ENCODE measurements at places on chromosomes 12 and 14.

DNA sequence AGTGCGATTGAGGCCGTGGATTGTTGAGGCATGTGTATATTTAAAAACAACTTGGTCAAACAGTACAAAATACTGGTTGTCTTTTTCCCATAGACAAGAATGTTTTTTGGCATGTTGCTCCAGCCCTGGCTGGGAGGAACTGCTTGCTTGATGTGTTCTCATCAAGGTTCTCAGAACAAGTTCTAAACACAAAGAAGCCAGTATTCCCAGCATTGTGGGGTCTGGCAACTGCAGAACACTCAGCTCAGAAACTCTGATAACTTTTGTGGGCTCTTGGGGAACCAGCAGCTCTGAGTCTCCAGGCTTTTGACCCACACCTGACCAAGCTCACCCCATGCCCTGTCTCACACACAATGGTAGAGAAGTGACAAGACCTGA is 27.1 kb upstream of the DICER1 start:
- no peak for DNase-seq

DNA sequence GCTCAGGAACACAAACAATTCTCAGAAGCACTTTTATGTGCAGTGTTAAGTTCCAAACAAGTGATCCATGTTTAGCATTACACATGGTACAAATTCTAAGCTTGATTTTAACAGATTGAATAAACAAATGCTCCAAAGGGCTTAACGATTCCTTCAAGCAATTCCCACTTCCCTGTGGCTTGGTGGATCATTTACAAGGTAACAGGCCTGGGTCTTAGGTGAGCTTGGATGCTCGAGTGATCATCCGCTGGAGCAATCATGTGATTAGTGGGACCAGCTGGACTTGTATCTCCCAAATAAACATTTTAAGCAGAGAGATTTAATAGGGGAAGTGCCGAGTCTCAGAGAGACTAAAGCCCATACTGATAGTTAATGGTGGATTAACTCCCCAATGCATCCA is 70.7 kb downstream of the CALM1 start:
- no peak for DNase-seq

DNA sequence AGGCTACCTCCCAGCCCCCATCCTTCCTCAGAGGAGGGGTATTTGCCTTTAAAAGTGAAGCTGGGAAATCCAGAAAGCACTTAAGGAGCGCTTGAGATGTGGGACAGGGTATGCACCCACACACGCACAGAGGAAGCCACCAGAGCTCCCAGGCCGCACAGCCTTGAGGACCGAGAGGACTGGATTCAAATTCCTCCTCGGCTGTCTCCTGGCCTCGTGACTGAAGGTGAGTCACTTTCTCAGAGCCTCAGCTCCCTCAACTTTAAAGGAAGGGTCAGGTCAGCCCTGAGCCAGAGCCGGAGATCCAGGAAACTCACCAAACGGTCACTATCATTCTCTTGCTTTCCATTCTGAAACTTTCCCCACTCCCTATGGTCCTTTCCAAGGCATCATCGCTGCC is 37.6 kb downstream of the BCL11B start:
- no peak for DNase-seq

DNA sequence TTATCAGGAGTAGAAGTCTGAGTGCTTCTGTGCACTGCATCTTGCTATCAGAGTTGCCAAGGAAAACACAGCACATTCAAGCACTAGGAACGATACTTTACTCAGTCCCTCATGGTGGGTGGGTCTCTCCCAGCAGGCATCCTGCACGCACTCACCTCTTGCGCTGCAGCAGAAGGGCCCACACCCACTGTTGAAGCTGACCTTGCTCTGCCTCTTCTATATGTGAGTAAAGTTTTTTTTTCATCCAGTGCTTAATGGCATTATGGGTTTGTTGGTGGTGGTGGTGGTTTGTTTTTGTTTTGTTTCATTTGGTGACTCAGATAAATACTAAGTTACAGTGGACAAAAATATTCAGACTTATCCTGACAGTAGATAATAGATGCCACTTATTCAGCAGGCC is 348.5 kb downstream of the EGLN3 start:
- no peak for DNase-seq

DNA sequence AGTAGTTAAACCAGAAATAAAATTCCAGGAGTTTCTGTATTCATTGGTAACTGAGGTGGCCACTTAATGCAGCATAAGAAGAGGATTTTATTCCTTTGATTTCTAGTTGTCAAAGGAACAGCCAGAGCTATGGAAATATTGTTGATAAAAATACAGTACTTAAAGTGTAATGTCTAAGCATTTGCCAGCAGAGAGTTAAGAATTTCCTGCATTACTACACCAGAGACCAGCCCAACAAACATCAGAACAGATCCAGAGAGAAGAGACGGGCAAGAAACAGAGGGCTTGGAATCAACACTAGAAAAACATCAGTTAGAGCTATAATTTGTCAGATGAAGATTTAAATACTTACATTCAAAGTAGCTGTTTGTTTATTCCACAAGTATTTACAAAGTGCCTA is 77.9 kb downstream of the ST8SIA1 start:
- DNase-seq: no peak

DNA sequence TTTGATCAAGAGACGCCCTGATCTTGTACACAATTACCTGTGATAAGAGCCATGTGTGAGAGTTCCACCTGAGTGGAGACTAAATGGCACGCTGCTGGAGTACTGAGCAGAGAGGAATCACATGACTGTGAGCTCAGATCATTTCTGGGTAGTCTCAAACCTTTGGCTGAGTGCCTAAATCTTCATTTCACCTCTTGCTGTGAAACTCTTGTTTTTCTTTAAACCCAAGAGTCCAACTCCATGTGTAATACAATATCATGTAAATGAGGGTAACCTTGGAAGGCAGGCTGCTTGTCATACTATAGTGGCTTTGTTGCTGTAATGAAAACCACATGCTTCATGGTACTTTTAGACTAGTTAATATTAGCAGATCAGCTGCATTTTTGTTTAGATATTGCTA is 156.9 kb downstream of the CAND1 start:
- no peak for DNase-seq

DNA sequence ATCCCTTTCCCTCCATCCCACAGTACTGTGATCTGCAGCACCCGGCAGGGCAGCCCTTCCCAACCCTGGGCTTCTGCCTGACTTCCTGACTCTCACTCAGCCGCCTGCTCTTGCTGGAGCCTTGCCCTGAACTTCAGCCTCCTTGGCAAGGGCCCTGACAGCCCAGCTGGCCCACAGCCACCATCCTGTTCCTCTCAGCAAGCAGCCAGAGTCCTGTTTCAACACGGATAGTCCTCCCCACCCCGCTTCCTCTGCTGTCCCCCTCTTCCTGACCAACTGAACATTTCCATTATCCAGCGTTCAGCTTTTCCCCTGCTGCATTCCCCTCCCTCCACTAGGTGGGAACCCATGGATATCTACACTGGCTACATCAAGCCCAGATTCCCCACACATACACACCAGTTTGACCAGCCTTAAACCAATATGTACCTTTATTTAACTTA is 74.0 kb upstream of the MDM1 start:
- no peak for DNase-seq
